Thoracic aorta (tissue), 2 donors: ENCODE measurements at places on chromosomes 5 and 9.

- DNase-seq, result no peak
These were observed 30.9 kb downstream of the ANGPTL2 start for GRCh38 chr9:127091526-127091925.

DNA sequence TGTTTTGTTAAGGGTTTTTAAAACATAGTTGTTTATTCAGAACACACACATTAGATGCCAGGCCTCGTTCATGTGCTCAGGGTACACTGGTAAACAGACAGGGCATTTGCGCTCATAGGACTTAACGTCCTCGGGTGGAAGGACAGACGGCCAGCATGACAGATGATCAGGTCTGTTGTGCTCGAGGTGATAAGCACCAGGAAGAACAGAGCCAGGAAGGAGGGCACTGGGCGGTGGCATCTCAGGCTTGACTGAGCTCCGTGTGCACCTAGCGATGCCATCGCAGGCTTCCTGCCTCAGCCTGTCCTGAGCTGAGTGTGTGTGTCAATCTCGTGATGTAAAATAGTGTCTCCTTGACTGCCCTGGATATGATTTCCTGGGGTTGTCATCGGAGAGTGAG lies 96.5 kb downstream of the EHMT1 start:
- DNase-seq, result no peak

DNA sequence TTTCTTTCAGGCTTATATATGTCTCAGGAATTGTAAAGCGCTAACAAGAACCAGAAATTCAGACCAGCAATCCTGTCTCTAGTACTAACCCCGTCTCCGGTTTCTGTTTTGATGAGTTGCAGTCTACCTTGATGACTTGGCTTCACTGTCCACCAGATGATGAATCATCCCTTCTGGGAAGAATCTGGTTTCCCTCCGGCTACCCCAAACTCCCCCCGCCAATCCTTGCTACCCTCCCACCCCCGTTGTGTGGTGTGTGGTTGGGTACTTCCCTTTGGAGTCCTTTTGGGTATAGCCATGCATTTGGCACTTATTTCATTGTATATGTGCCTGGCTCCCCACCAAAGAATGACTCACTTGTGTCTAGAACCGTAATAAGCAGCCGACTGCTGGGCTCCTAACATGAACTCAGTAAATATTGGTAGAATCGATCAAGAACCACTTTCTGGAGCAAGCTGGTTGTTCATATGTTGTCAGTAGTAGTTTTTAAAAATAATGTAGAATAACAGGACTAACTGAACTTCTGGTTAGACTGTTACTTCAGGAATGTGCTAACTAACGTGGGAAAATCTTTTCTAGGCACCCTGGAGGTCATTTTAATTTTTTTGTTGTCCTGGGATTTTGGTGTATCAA lies 8.3 kb upstream of the TGFBI start:
- no peak for DNase-seq

GRCh38 chr5:1101961-1102713 lies 9.7 kb downstream of the SLC12A7 start:
- DNase-seq, result no peak

GRCh38 chr9:128505414-128505765 lies 871 bp downstream of the GLE1 start:
- DNase-seq, result no peak

DNA sequence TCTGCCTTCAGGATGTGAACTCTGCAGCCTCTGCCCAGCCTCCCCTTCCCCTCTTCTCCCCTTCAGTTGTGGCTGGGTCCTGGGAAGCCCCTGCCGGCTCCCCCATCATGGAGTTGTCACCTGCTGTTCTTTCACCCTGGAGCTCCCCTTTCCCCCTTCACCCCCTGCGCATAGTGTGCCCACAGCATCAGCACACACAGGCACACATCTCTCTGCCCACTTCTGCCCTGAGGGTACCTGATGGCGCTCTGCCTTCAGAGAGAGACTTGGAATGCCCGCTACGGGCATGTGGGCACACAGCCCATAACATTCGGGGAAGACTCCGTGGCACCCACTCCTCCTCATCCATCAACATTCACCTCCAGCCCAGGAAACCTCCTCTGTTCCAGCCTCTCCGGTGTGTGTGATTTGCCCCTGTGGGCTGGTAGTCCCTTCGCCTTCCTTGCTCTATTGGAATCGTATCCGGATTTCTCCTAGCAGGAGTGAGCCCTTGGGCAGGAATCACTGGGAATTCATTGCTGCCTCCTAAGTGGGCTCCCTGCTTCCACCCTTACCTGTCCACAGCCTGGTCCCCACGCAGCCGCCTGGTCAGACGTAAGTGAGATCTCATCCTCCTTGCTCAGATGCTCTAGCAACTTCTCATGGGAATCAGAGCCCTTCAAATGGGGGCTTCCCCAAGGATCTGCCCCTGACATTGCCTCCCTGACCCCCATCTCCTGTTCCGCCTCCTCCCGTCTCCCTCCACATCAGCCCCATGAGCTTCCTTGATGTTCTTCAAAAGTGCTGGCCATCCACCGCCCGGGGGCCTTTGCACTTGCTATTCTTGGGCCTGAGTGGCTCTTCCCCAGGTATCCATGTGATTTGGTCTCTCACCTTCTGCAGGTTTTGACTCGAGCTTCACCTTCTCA lies 61.5 kb upstream of the CTSL start:
- DNase-seq, result no peak

DNA sequence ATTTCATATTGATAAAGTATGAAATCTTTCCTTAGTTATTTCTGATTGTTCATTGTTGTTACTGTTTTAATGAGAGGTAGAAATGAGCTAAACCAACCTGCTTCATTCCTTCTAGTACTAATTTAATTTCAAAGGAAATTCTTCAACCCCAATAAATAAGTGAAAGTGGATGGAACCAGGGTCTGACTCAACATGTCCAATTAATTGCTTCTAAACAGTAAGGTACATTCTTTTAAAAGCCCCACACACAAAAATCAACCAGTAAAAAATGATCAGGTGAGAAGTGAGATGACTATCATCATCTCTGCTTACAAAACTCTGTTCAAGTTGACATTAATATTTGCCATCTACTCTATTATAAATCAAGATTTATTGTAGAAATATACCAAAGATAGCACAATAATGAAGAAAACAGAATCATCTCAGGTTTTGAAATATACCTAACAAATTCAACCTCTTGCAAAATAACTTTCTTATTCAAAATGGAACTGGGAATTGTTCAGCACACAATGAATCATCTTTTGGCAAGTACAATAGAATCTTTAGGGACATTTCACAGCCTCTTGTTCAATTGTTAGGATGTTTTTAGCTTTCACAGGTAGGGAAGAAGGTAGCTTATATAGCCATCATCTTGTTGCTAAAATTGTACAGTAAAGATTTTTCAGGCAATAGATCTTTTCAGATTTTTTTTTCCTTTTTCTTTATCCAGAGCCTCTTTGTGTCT lies 114.5 kb downstream of the RPS23 start:
- no peak for DNase-seq

DNA sequence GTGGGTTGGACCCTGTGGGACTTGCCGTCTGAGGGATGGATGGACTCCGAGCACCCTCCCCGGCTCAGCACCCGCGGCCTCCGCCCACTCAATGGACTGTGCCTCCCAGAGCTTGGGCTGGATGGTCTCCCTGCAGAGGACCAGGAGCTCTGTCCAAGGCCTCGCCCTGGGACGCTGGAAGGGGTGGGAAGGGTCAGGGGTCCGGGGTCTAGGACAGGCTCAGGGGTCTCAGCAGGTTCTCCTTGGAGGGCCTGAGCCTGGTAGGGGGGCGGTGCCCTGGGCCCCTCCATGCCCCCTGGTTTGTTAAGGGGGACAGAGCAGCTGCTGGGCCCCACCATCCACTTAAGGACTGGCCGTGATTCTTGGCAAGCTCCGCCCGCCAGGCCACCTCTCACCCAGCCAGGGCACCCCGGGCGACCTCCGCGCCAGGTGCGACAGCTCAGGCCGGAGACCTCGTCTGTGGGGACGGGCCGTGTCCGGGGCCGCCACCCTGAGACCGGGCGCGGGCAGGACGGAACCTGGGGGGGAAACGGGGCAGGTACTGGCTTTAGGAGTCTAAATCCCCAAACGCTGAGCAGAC lies 29.2 kb downstream of the EXOC3 start:
- no peak for DNase-seq

GRCh38 chr5:54624805-54625568 lies 107.4 kb downstream of the SNX18 start:
- DNase-seq, result no peak

DNA sequence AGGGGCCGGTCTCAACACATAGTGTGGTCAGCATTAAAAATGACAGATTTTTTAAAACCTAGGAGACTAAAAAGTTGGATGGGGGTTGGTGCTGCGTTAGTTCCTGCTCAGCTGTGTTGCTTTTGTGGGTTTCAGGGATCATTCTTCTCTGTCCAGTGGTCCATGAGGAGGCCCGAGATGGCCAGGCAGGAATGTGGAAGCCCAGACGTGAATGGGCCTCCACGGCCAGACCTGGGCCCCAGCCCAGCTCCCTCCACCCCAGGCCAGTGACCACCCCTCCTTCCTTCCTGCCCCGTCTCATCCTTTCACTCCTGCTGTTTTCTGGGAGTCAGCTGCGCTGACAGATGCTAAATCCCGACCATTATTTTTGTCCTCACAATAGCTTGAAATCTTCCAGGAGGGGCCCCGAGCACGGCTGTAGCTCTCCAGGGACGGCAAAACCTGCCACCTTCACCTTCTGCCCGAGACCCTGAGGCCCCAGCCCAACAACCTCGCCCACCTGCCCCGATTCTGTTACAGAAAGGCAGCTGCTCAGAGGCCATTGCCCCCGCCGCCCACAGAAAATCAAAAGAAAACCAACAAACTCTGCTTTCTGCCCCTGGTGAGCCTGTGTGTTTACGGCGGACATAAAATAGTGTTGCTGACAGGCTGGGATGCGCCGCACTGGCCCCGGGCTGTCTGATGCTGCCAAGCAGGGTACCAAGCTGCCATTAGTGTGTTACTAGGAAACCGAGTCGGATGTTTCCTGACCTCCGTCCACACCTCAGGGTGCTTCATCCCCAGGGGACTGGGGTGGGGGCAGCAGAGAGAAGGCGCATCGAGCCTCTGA lies 83.7 kb upstream of the SARDH start:
- no peak for DNase-seq

GRCh38 chr9:114096041-114096511 lies 3.0 kb downstream of the KIF12 start:
- no peak for DNase-seq

- DNase-seq, result no peak
These were observed 39.8 kb downstream of the BARHL1 start for GRCh38 chr9:132622159-132622558.

GRCh38 chr5:133154274-133155075 lies 102.7 kb downstream of the HSPA4 start:
- DNase-seq, result no peak

GRCh38 chr5:127840198-127840524 lies 137.0 kb downstream of the CCDC192 start:
- no peak for DNase-seq

DNA sequence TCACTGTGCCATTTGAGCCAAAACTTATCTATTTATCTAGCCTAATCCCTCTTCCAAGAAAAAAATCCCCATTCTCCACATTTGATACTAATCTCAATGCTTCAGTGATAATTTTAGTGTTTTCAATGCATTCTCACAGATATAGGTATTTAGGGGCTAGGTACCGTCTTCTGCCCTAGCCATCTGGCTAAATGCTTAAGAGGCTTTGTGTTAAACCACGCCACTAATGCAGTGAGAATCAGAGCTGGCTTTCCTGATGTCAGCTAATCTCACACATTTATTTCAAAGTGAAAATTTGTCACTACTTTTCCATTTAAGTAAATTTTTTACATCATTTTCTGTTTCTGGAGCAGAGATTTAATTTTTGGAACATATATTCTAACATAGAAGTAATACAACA lies 479.7 kb downstream of the MAN2A1 start:
- no peak for DNase-seq

GRCh38 chr5:429453-430188 lies 13.4 kb upstream of the EXOC3 start:
- DNase-seq, result no peak

GRCh38 chr5:12691330-12691729 lies 787.1 kb upstream of the CTNND2 start:
- no peak for DNase-seq

- no peak for DNase-seq
These were observed 77.0 kb upstream of the ZFAND5 start for GRCh38 chr9:72441848-72442607.

DNA sequence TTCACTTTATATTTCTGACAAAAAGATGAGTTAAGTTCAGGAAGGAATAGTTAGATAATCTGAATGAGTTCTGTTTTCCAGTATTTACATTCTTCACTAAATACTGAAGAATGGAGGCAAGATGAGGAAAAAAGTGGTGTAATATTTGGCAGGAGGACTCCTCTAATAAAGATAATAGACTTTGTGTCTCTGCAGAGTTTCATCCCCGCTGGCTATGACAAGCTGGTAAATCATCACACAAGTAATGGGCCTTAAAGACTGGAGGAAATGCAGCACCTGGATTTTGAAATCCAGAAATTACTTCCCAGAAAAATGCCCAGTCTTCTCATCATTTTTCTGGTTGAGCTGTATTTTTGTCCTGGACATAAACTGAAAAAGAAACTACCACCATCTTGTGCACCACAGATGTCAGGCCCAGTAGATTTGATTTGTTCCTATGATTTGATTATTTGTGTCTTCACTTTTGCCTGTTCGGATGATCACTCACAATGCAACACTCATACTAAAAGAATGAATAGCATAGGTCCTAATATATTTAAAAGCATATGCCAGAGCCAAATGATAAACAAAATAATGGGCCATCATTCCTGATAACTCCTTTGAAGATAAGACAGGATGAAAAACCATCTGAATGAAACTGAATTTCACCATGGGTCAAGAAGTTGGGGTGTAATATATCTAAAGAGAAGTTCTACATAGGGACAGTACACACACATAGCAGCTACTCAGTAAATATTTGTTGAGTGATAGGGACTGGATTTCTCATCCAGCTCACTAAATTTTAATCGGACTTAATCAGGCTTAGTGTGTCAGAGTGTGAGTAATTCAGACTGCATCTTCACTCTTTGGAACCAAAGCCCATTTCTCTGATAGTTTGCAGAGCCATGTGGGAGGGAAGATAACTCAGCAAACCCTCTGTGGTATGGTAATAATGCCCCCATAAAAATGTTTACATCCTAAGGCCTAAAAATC lies 200.5 kb downstream of the HINT1 start:
- no peak for DNase-seq

DNA sequence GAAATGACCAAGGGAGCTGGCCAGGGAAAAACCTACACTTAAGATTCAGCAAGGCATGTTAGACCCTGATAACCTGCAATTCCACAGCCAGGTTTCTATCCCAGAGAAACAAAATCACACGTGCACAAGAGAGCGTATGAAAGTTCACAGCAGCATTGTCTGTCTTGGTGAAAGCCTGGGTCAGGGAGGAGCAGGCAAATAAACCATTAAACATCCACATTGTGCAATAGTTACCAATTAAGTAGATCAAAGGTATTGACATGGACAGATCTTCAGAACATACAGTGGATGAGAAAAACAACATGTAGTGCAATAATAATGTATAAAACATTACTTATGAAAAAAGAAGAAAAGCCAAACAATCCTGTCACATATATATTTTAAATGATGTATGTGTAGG lies 15.9 kb upstream of the GPX3 start:
- no peak for DNase-seq

DNA sequence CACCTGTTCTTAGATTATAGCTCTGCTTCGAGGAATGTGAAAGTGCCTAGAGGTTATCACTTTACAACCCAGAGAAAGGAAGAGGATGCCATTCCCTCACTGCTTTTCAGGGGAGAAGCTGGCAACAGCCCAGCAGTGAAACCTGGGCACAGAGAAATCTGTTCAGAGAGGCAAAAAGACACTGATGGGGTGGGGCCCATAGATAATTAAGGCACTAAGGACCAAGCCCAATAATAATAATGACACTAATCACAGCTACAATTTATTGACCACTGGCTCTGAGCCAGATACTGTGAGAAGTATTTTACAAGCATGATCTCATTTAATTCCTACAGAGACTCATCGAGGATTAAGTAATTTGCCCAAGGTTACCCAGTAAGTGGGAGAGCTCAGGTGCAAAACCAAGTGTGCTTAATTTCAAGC lies 168.3 kb downstream of the PIK3R1 start:
- DNase-seq, result no peak
